ENCODE measurements at places on chromosomes 5 and 9. TPM values are rescaled to one million over a fixed set of nuclear protein-coding genes. Genes with fewer than 3 reads are reported as not detected.

The TCF7 gene
- 6.8 TPM for total RNA-seq

The TMC1 gene
- total RNA-seq = 0.02 TPM

The SCGB3A2 gene
- not detected for total RNA-seq

The NFIB gene
- 2.4 TPM for total RNA-seq

The MPDZ gene
- 14.7 TPM for total RNA-seq

The SLC27A4 gene
- 18.8 TPM for total RNA-seq

The C8G gene
- 4.9 TPM for total RNA-seq

The CDH12 gene
- not detected for total RNA-seq

The TAS2R1 gene
- total RNA-seq = not detected

The TMEM8B gene
- total RNA-seq = 2.1 TPM

The TRPM3 gene
- not detected for total RNA-seq

The RNF208 gene
- total RNA-seq = 1.8 TPM

The TMOD1 gene
- total RNA-seq = 0.04 TPM

GRCh38 chr9:91532325-91532724, 108.7 kb upstream of the NFIL3 start:
- no peak overlapping the region for H3K27ac ChIP-seq
- H3K36me3 ChIP-seq = no peaks in the 10 kb centered on the region
- peaks cover 25% of the 10 kb centered on the region for H3K27me3 ChIP-seq

GRCh38 chr9:4011054-4011453, 288.8 kb downstream of the GLIS3 start:
- H3K4me3 ChIP-seq = no peak overlapping the region
- DNase-seq = no peak
- no peaks in the 10 kb centered on the region for H3K27me3 ChIP-seq
- no peaks in the 10 kb centered on the region for H3K4me1 ChIP-seq

GRCh38 chr5:32802764-32803163, 91.6 kb downstream of the NPR3 start:
- H3K4me1 ChIP-seq = no peaks in the 10 kb centered on the region
- DNase-seq = no peak
- H3K27me3 ChIP-seq = no peaks in the 10 kb centered on the region

DNA sequence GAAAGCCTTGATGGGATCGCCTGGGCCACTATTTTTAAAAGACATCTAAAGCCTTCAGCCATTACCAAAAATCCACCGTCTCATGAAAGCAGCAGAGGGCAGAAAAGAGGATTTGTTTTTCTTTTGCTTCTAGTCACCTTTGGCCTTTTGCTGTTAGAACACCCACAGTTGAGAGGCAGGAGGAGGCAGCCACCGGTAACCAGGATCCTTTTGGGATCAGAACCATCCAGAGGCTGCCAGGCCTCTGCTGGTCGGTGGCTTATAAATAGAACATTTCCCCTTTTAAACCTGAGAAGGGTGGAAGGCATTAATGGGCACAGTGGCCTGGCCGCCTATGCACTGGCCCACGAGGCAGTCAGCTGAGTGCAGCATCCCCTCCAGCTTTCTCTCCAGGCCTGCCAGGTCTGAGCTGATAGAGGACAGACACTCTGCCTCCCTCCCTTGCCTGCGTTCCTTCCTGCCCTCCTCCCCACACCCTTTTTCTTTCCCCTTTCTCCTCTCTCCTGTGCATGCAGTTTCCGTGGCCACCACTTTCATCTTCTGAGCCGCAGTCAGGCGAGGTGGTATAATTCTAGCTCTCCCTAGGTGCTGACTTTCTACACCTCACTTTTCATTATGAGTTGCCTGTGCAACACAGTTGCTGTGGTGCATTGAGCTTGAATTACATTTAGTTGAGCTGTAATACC, 253.4 kb downstream of the ARHGAP26 start:
- H3K27ac ChIP-seq = no peak overlapping the region
- no peak overlapping the region for H3K4me3 ChIP-seq
- no peaks in the 10 kb centered on the region for H3K27me3 ChIP-seq
- peaks cover 11% of the 10 kb centered on the region for H3K4me1 ChIP-seq

GRCh38 chr9:121292051-121292450, 24.1 kb downstream of the GSN start:
- H3K36me3 ChIP-seq = no peaks in the 10 kb centered on the region
- H3K27ac ChIP-seq = no peak overlapping the region
- H3K4me3 ChIP-seq = no peak overlapping the region
- no peak for DNase-seq
- no peaks in the 10 kb centered on the region for H3K27me3 ChIP-seq

- no peak for DNase-seq
- no peaks in the 10 kb centered on the region for H3K36me3 ChIP-seq
- no peak overlapping the region for H3K4me3 ChIP-seq
- H3K27me3 ChIP-seq = peaks cover 11% of the 10 kb centered on the region
- no peak overlapping the region for H3K27ac ChIP-seq
These were observed 15.7 kb downstream of the CFAP77 start for GRCh38 chr9:132425675-132426062.

GRCh38 chr5:167820101-167820990, 471.1 kb upstream of the WWC1 start:
- no peaks in the 10 kb centered on the region for H3K4me1 ChIP-seq
- no peaks in the 10 kb centered on the region for H3K27me3 ChIP-seq
- H3K4me3 ChIP-seq = no peak overlapping the region
- DNase-seq = no peak
- H3K36me3 ChIP-seq = no peaks in the 10 kb centered on the region

- DNase-seq = no peak
- H3K27me3 ChIP-seq = no peaks in the 10 kb centered on the region
- H3K36me3 ChIP-seq = no peaks in the 10 kb centered on the region
- no peak overlapping the region for H3K4me3 ChIP-seq
These were observed 190.8 kb upstream of the RASA1 start for GRCh38 chr5:87076931-87077330.

DNA sequence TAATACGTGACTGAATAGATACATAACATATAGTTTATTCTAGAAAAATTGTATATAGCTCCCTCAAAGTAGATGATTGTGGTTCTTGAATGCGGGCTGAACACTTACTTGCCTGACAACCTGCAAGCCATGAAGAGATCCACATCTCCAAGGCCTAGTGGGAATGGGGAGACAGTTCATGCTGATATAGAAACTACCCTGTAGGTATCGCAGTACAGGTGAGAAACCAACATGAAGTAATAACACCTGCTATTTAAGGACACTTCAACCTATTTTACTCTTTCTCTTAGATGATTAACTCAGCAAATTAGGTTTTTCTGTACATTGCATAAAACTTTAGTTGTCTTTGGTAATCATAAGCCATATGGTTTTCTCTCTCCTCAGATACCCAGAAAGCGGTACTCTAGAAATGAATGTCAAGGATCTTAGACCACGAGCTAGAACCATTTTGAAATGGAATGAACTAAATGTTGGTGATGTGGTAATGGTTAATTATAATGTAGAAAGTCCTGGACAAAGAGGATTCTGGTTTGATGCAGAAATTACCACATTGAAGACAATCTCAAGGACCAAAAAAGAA, 47.3 kb downstream of the UHRF2 start:
- no peaks in the 10 kb centered on the region for H3K4me1 ChIP-seq
- no peak overlapping the region for H3K27ac ChIP-seq
- H3K4me3 ChIP-seq = no peak overlapping the region
- no peaks in the 10 kb centered on the region for H3K27me3 ChIP-seq
- no peak for DNase-seq
- H3K36me3 ChIP-seq = peaks cover 27% of the 10 kb centered on the region

GRCh38 chr5:96026406-96027041, 64.9 kb upstream of the ELL2 start:
- H3K36me3 ChIP-seq = no peaks in the 10 kb centered on the region
- H3K4me3 ChIP-seq = no peak overlapping the region
- no peak for DNase-seq
- H3K27me3 ChIP-seq = no peaks in the 10 kb centered on the region
- no peak overlapping the region for H3K27ac ChIP-seq
- H3K4me1 ChIP-seq = peaks cover 31% of the 10 kb centered on the region

- H3K27me3 ChIP-seq = no peaks in the 10 kb centered on the region
- H3K27ac ChIP-seq = no peak overlapping the region
- DNase-seq = no peak
- no peak overlapping the region for H3K4me3 ChIP-seq
These were observed 7.7 kb downstream of the FREM1 start for GRCh38 chr9:14902561-14902960.

GRCh38 chr5:171688696-171689495, 96.7 kb upstream of the SMIM23 start:
- peaks cover 28% of the 10 kb centered on the region for H3K27me3 ChIP-seq
- H3K27ac ChIP-seq = no peak overlapping the region
- H3K4me3 ChIP-seq = no peak overlapping the region
- H3K4me1 ChIP-seq = no peaks in the 10 kb centered on the region

DNA sequence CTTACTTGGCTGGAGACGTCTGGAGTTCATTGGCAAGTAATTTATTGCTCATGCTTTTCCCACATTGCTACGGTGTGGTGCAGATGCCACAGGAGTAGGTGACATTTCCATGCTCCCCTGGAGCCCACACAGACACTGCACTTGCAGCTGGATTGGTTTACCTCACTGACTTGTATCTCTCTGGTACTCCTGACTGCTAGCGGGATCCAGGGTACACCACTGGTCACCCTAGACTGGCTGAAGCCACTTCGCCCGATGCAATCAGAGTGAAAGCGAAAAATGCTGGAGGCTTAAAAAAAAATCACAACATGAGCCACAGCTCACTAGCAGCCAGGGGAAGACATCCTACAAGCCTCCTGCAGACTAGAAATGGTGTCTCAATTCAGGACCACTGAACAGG, 32.6 kb upstream of the SLIT3 start:
- H3K27ac ChIP-seq = no peak overlapping the region
- H3K27me3 ChIP-seq = no peaks in the 10 kb centered on the region
- no peaks in the 10 kb centered on the region for H3K36me3 ChIP-seq
- H3K4me3 ChIP-seq = no peak overlapping the region

DNA sequence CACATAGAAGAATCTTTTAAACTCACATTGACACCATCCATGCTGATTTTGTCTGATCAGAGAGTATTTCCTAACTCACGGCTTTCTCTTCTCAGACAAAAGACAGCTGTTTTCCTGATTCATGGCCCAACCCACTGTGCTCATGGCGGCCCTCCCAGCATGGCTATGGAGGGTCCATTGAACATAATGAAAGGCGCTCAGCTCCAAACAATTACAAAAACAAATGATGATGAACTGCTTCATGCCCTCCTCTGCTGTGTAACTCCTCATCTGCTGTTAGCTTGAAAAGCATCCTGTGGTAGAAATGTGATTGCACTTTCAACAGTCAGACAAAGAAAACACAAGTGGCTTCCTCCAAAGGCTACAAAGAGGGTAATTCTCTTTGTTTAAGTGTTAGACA, 673.8 kb downstream of the PRELID2 start:
- no peak overlapping the region for H3K4me3 ChIP-seq
- H3K4me1 ChIP-seq = no peaks in the 10 kb centered on the region
- no peaks in the 10 kb centered on the region for H3K27me3 ChIP-seq
- H3K27ac ChIP-seq = no peak overlapping the region
- H3K36me3 ChIP-seq = no peaks in the 10 kb centered on the region

DNA sequence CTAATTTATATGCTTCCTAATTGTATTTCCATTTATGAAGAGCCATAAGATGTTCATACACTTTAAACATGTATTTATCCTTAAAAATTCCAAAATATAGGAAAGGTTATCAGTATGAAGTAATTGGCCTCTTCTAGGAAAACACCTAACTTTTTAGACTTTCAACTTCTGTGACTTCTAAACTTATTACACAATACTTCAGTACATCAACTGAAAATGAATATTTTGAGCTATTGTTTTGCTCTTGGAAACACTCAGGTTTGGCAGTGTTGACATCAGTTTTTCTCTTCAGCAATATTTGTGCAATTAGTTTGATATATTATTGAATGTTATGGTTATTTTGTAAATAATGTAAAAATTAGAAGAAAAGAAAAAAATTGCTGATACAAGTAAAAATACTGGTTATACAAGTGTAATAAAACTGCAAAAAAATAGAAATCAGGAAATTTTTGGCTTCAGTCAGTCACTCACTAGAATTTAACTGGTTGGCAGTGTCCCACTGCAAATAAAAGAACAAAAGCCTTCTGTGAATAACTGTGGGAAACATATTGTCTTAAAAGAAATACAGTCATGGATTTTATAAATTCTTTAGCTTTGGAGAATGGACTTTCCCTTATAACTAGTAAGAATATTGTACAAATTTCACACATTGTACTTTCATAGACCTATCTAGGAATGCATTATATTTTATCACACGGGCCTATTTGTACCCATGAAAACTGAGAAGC, 635.9 kb downstream of the TLE1 start:
- no peaks in the 10 kb centered on the region for H3K27me3 ChIP-seq
- no peaks in the 10 kb centered on the region for H3K4me1 ChIP-seq
- DNase-seq = no peak
- no peak overlapping the region for H3K27ac ChIP-seq
- no peak overlapping the region for H3K4me3 ChIP-seq

DNA sequence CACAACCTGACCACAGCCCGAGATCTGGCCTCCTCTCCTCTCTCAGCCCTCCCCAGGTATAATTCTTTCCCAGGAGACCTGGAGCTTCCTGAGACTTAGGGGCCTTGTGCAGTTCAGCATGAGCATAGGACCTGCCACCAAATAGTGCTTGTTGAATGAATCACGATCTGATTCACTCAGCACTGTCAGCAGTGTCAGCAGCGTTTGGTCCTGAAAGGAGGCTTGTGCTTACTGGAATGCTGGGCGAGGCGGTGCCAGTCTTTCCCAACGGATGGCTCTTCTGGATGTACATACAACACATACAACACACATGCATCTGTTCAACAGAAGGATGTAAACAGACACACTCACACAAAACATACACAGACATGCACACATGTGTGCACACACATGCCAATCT, 173.3 kb downstream of the COL23A1 start:
- DNase-seq = no peak
- H3K4me1 ChIP-seq = no peaks in the 10 kb centered on the region
- H3K27me3 ChIP-seq = peaks cover 6% of the 10 kb centered on the region

GRCh38 chr5:24376210-24376609, 268.6 kb downstream of the CDH10 start:
- no peak for DNase-seq
- H3K36me3 ChIP-seq = no peaks in the 10 kb centered on the region
- H3K4me3 ChIP-seq = no peak overlapping the region
- no peak overlapping the region for H3K27ac ChIP-seq

DNA sequence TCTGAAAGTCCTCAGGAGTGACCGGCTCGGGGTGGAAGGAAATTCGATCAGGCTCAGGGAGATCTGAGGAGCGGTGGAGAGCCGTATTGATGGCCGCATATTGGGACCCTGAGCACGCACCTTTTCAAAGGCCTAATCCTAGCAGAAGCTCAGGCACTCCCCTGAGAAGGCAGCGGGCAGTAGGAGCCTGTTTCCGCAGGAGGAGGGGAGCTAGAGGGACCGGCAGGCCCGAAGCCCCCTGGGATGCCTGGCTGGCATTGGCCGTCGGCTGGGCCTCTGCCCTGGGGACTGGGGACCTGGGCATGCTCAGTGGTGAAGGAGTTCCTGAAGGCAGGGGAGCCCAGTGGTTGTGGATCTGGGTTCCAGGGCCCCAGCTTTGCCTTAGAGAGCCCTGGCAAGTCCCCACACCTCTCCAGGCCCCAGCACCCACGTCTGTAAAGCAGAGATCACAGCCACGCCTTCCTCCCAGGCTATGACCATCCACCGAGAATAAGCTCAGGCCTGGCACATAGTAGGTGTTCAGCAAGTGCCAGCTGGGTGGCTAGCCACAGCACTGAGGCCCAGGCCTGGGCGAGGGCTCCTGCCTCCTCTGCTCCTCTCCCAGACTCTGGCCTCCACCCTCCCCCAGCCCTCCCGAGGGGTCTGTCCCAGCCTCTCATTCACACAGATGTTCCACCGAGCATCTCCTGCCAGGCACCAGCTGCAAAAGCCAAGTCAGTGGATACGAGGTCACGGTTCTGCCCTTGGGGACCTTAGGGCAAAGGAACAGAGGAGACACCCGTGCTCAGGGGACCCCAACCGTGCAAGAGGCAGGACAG, 17.2 kb upstream of the QRFP start:
- H3K4me1 ChIP-seq = no peaks in the 10 kb centered on the region
- no peak overlapping the region for H3K27ac ChIP-seq
- no peak for DNase-seq
- H3K4me3 ChIP-seq = no peak overlapping the region

All from HepG2 (cell line).